ENCODE measurements at places on chromosomes 7 and 10. TPM values are rescaled to one million over a fixed set of nuclear protein-coding genes. Genes with fewer than 3 reads are reported as not detected.

DNA sequence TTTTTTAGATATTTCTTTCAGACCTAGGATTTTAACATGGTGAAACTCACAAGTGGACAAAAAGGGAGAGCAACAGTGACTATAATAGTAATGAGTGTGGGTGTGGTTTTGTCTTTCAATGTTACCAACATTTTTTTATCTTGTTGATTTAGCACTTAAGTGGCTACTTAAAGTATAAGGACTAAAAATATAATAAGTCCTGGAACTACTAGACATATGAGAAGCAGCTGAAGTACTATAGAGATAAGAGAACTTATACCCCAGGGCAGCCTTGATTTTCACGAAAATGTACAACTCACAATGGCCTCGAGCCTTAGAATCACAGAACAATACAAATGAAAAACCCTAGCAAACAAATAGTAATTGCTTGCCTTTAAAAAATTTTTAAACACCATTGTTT lies 1151.8 kb downstream of the TYW1 start:
- DNase-seq, result no peak

DNA sequence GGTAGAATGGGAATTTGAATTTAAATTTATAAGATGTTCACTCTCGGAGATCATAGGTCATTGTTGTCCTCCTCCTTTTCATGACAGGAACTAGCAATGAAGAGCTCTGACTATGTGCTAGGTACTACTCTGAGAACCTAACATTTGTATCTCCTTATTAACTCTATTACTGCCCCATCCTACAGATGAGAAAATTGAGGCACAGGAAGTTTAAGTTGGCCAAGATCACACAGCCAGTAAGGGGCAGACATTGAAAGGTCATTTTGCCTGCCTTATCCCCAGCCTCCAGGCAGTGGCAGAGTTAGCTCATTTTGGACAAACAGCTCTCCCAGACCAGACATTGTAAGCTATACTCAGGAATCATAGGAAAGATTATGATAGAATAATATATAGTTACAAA lies 6.0 kb downstream of the SRGN start:
- no peak for DNase-seq

DNA sequence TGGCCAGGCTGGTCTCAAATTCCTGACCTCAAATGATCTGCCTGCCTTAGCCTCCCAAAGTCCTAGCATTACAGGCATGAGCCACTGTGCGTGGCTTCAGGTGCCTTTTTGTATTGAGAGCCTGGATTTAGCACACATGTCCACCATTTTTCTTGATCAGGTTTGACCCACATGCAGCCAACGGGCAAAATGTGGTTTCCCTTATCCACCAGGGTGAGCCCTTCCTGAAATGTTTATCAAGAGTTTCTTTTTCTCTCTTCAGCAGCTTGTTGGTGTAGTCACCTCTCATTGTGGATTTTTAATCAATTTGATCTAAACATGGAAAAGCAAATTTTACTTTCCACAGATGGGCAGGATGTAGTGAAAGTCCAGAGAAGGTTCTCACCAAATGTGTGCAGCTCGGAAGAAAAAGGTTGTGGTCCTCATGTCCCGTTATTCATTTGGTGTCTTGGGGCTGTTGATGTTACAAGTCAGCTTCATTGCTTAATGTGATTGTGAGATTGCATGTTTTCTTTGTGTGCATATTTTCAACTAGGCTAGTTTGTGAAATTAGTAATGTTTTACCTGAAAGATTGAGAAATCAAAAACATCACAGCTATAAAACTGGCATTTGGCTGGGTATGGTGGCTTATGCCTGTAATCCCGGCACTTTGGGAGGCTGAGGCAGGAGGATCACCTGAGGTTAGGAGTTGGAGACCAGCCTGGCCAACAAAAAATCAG lies 28.9 kb downstream of the GUSB start:
- no peak for DNase-seq

GRCh38 chr7:30937416-30937815 lies 25.8 kb downstream of the AQP1 start:
- DNase-seq, result no peak

SYT15 gene
- 1.6 TPM for total RNA-seq

MYPN gene
- total RNA-seq, result not detected
